A549 (cell line): ENCODE measurements at places on chromosomes 5 and 9. TPM values are rescaled to one million over a fixed set of nuclear protein-coding genes. Genes with fewer than 3 reads are reported as not detected.

The PARP8 gene
- polyA plus RNA-seq = 0.01 to 0.11 TPM (median 0.04 TPM) in 3 replicates

The GRM6 gene
- polyA plus RNA-seq = not detected in 3 replicates

The SLC27A6 gene
- 0.11 TPM in 1 of 3 replicates, not detected in the others for polyA plus RNA-seq

The RGP1 gene
- polyA plus RNA-seq = 15.0 to 16.1 TPM (median 15.3 TPM) in 3 replicates

The DMAC1 gene
- 33.1 to 40.4 TPM (median 34.3 TPM) in 3 replicates for polyA plus RNA-seq

The FKBP15 gene
- polyA plus RNA-seq = 14.0 to 14.2 TPM (median 14.1 TPM) in 3 replicates

The C5orf58 gene
- polyA plus RNA-seq = not detected in 3 replicates

The SLC44A1 gene
- polyA plus RNA-seq = 22.8 to 33.0 TPM (median 27.2 TPM) in 3 replicates

The SPATA31A3 gene
- not detected in 3 replicates for polyA plus RNA-seq

The TRPM3 gene
- polyA plus RNA-seq = not detected in 3 replicates

The SERINC5 gene
- 5.4 to 7.0 TPM (median 6.7 TPM) in 3 replicates for polyA plus RNA-seq

The OBP2B gene
- polyA plus RNA-seq = not detected in 3 replicates

The OR1J2 gene
- polyA plus RNA-seq = 0.09 to 0.21 TPM in 2 of 3 replicates, not detected in the other

The LHX3 gene
- polyA plus RNA-seq = 0.03 to 0.04 TPM in 2 of 3 replicates, not detected in the other

The OSTF1 gene
- 13.3 to 15.0 TPM (median 13.4 TPM) in 3 replicates for polyA plus RNA-seq

The PDE6A gene
- 0.20 to 0.30 TPM (median 0.28 TPM) in 3 replicates for polyA plus RNA-seq

The TICAM2 gene
- 0.37 to 0.77 TPM (median 0.49 TPM) in 3 replicates for polyA plus RNA-seq

The PPP3R2 gene
- not detected in 3 replicates for polyA plus RNA-seq

The PLAC8L1 gene
- 0.34 to 0.84 TPM (median 0.41 TPM) in 3 replicates for polyA plus RNA-seq

The IRGM gene
- not detected in 3 replicates for polyA plus RNA-seq

The JADE2 gene
- polyA plus RNA-seq = 23.7 to 27.1 TPM (median 27.0 TPM) in 3 replicates

The TNC gene
- polyA plus RNA-seq = 0.63 to 0.68 TPM (median 0.67 TPM) in 3 replicates

The JAK2 gene
- polyA plus RNA-seq = 2.6 to 3.1 TPM (median 2.9 TPM) in 3 replicates

The CTSV gene
- 13.2 to 14.9 TPM (median 14.1 TPM) in 3 replicates for polyA plus RNA-seq
